ENCODE measurements at places on chromosomes 16 and 17. TPM values are rescaled to one million over a fixed set of nuclear protein-coding genes. Genes with fewer than 3 reads are reported as not detected.

PCGF2 gene
- 4.9 TPM for total RNA-seq

PDE6G gene
- 0.45 TPM for total RNA-seq

ZNF652 gene
- total RNA-seq = 6.1 TPM

C17orf78 gene
- not detected for total RNA-seq

RHBDL3 gene
- total RNA-seq = under 0.01 TPM

NHLRC4 gene
- total RNA-seq = 1.0 TPM

KRT17 gene
- 2.4 TPM for total RNA-seq

SKAP1 gene
- total RNA-seq = not detected

C17orf100 gene
- 0.18 TPM for total RNA-seq

All from endothelial cell of coronary artery (primary cell).